ENCODE measurements at places on chromosomes 4 and X. TPM values are rescaled to one million over a fixed set of nuclear protein-coding genes. Genes with fewer than 3 reads are reported as not detected.

DNA sequence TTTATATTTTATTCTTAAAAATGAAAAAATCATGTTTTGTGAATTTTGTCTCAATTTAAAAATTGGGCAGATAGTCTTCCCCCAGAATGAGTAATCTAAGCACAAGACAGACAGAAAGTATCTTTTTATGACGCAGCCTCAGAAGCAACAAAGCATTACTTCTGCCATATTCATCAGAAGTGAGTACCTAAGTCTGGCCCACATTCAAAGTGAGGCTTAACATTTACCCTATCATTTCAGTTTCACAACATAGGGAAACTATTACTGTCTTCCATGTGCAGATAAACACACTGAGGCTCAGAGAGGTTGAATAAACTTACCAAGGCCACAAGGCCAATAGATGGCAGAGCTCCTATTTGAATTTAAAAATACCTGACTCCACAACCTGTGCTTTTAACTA is 4.4 kb upstream of the PRDX4 start:
- H3K27me3 ChIP-seq, result no peaks in the 10 kb centered on the region
- H3K4me1 ChIP-seq, result peaks cover 50% of the 10 kb centered on the region
- H3K27ac ChIP-seq, result peak overlapping the region; percentile 91

The DMP1 gene
- total RNA-seq, result not detected

- H3K4me3 ChIP-seq, result no peak overlapping the region
- peaks cover 29% of the 10 kb centered on the region for H3K27me3 ChIP-seq
- DNase-seq, result no peak
Measured at GRCh38 chr4:87971866-87972265, 3.6 kb upstream of the SPP1 start.

The DUX4 gene
- total RNA-seq, result not detected

- H3K4me3 ChIP-seq, result no peak overlapping the region
- H3K27me3 ChIP-seq, result no peaks in the 10 kb centered on the region
- H3K27ac ChIP-seq, result no peak overlapping the region
Measured at GRCh38 chr4:37757761-37758160, 68.7 kb upstream of the PGM2 start.

DNA sequence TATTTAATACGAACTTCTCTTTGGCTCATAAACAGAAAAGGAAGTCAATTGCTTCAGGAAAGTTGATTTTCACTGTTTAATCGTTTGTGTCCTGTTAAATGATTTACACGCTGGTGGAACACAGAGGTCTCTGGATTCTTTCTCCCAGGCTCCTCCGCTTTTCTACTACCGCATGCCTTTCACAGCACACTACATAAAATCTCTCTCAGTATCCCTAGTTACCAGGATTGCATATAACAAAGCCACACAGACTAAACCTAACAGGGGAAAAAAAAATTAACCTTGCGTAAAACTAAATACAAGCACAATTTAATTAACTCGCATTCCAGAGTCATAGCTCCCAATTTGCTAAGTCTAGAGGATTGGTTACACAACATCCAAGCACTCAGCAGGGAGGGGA is 133.9 kb downstream of the CORIN start:
- no peak for DNase-seq
- no peak overlapping the region for H3K27ac ChIP-seq
- no peaks in the 10 kb centered on the region for H3K4me1 ChIP-seq
- H3K27me3 ChIP-seq, result peaks cover 21% of the 10 kb centered on the region
- H3K36me3 ChIP-seq, result no peaks in the 10 kb centered on the region

DNA sequence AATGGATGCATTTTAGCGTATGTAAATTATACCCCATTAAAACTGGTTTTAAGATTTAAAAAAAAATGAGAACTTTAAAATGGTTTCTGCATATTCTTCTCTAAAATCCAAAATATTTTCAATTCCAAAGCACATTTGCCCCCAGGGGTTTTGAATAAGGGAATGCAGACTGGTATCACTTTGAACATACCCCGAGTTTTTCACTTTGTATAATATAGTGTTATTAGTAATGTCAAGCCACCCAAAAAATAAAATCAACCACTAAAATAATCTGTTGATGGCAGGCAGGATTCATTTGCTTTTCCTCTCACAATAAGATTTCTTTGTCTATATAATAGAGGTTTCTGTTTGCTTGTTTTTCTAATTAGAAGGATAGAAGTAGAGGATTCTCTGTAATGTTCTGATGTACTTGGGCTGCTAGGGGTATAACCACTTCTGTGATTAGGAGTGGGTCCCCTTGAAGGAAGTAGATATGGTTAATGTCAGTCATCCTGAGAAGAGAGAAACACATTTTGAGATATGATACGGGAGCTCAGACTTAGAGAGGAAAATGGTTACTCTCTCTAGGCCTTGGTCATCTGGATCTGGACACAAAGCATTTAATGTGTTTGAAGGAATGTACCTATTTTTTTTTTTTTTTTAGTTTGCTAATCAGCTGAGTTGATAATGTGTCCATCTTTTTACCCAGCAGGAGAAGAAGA is 9.3 kb upstream of the LIN54 start:
- no peak for DNase-seq
- H3K36me3 ChIP-seq, result no peaks in the 10 kb centered on the region
- no peak overlapping the region for H3K27ac ChIP-seq
- H3K4me3 ChIP-seq, result no peak overlapping the region

GRCh38 chr4:81455897-81456296 is 15.8 kb downstream of the RASGEF1B start:
- no peak overlapping the region for H3K27ac ChIP-seq
- peaks cover 26% of the 10 kb centered on the region for H3K36me3 ChIP-seq
- no peaks in the 10 kb centered on the region for H3K27me3 ChIP-seq
- no peak overlapping the region for H3K4me3 ChIP-seq
- H3K4me1 ChIP-seq, result peaks cover 26% of the 10 kb centered on the region
- DNase-seq, result no peak

The ADAM29 gene
- not detected for total RNA-seq

DNA sequence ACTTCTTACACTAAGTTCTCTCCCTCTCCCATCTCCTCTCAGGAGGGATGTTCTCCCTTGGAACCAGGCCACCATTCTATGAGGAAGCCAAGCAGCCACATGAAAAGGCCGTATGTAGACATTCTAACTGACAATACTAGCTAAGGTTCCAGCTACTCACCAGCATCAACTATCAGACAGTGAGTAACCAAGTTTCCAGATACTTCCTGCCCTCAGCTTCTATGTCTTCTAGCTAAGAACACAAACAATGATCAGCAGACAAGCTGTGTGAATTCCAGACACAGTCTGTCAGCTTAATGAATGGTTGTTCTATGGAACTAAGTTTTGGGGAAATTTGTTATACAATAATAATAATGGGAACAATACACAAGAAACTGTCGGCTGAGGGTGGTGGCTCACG is 50.8 kb downstream of the SMIM14 start:
- no peak for DNase-seq
- H3K27ac ChIP-seq, result no peak overlapping the region
- H3K4me1 ChIP-seq, result no peaks in the 10 kb centered on the region
- H3K27me3 ChIP-seq, result no peaks in the 10 kb centered on the region
- H3K4me3 ChIP-seq, result no peak overlapping the region
- no peaks in the 10 kb centered on the region for H3K36me3 ChIP-seq

- no peak for DNase-seq
- peak overlapping the region; percentile 29 for H3K27ac ChIP-seq
- H3K4me3 ChIP-seq, result no peak overlapping the region
- H3K4me1 ChIP-seq, result peaks cover 67% of the 10 kb centered on the region
Measured at GRCh38 chr4:40262077-40262528, 65.3 kb downstream of the RHOH start.

The CCNQ gene
- total RNA-seq, result 14.7 TPM

The RTL5 gene
- 0.14 TPM for total RNA-seq

GRCh38 chrX:110966839-110967238 is 129.2 kb upstream of the PAK3 start:
- H3K27ac ChIP-seq, result no peak overlapping the region
- DNase-seq, result no peak

The SLC10A6 gene
- total RNA-seq, result not detected

The C4orf51 gene
- not detected for total RNA-seq

The CDX4 gene
- not detected for total RNA-seq

GRCh38 chrX:39873117-39873516 is 224.6 kb downstream of the BCOR start:
- no peaks in the 10 kb centered on the region for H3K36me3 ChIP-seq
- peak overlapping the region; percentile 72 for H3K27ac ChIP-seq
- H3K4me1 ChIP-seq, result peaks cover 55% of the 10 kb centered on the region
- no peak overlapping the region for H3K4me3 ChIP-seq
- DNase-seq, result no peak

DNA sequence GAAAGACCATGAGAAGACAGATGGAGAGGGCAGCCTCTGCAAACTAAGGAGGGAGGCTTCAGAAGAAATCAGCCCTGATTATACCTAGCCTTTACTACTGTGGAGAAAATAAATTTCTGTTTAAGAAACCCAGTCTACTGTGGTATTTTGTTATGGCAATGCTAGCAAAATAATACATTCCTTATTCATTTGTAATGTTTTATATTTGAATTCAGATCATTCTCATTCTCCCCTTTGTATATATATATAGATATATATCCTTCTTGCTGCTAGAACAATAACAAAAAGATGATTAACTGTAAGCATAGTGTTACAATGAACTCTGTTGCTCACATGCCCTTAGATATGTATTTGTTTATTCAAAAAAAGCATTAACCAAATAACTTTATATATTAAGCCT is 22.5 kb downstream of the DMD start:
- DNase-seq, result no peak
- H3K27me3 ChIP-seq, result no peaks in the 10 kb centered on the region

The PRR32 gene
- total RNA-seq, result not detected

The EMD gene
- 75.9 TPM for total RNA-seq

DNA sequence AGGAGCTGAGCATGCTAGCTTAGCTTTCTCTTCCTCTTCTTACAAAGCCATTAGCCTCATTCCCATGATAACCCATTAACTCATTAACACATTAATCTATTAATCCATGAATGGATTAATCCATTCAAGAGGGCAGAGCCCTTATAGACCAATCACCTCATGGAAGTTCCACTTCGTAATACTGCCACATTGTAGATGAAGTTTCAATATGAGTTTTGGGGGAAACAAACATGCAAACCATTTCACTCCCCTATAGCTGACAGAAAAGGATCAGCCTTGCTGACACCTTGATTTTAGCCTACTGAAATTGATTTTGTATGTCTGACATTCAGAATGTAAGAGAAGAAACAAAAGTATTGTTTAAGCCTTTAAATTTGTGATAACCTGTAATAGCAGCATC is 251.8 kb upstream of the GALNTL6 start:
- H3K27me3 ChIP-seq, result no peaks in the 10 kb centered on the region
- H3K27ac ChIP-seq, result no peak overlapping the region
- no peak for DNase-seq
- H3K4me3 ChIP-seq, result no peak overlapping the region
- H3K4me1 ChIP-seq, result no peaks in the 10 kb centered on the region

- peak within 1 kb of the TSS; percentile 93 for H3K27ac ChIP-seq
- H3K27me3 ChIP-seq, result no peaks in the 10 kb centered on the region
- peaks cover 26% of the 10 kb centered on the region for H3K36me3 ChIP-seq
- DNase-seq, result peak; percentile 95
- H3K4me3 ChIP-seq, result peak within 1 kb of the TSS; percentile 97
Measured at GRCh38 chr4:37826295-37827029, at the start of gene PGM2. TSS of gene PGM2 (plus strand) at chr4:37826686. CDS start at chr4:37826733, 47 bp downstream.

The C4orf54 gene
- total RNA-seq, result not detected

The TCEAL2 gene
- total RNA-seq, result not detected

- no peak overlapping the region for H3K4me3 ChIP-seq
- no peak overlapping the region for H3K27ac ChIP-seq
- H3K4me1 ChIP-seq, result peaks cover 9% of the 10 kb centered on the region
- H3K27me3 ChIP-seq, result no peaks in the 10 kb centered on the region
- no peak for DNase-seq
Measured at GRCh38 chr4:128177498-128177897, 110.1 kb downstream of the PGRMC2 start.

DNA sequence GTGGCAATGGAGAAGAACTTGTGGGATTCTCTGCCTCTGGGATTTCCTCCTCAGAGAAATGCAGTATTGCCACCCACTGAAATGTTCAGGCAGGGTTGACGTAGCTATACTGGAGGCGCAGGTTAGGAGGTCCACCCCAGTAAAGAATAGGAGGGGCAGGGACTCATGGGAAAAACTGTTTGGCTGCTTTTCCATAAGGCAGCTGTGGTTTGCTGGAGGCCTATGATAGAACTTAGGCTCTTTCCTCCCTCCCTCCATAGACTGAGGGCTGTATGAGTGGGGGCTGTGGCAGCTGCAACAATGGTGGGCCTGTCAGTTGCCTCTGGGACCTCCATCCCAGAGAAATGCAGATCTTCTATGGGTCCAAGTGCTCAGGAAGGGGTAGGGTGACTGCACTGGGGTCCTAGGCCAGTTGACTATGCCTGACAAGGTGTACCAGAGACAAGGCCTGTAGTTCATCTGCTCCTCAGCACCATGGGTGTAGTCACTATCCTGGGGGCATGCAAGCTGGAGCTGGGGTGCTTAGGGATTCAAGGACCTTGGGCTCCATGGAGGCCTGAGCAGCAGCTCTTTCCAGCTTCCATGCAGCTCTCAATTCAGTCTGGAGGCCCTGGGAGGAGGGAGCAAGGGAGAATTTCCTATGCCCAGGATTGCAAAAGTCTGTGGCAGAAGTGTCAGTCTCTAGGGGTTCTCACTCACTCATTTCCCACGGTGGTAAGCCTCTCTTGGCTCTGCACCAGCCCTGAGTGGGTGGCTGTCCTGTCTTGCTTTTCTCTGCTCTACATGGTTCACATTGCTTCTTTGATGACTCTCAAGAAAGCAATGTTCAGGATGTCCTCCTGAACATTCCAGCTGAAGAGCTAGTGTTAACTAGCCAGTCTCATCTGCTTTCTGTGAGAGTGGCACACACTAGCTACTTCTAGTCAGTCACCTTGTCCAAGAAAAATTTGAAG is 353.0 kb downstream of the IDS start:
- no peak overlapping the region for H3K4me3 ChIP-seq
- H3K27me3 ChIP-seq, result no peaks in the 10 kb centered on the region
- H3K36me3 ChIP-seq, result no peaks in the 10 kb centered on the region
- peaks cover 2% of the 10 kb centered on the region for H3K4me1 ChIP-seq

GRCh38 chr4:94759767-94760211 is 2.0 kb downstream of the BMPR1B start:
- DNase-seq, result no peak
- no peak overlapping the region for H3K27ac ChIP-seq
- peaks cover 8% of the 10 kb centered on the region for H3K4me1 ChIP-seq
- H3K4me3 ChIP-seq, result no peak overlapping the region

DNA sequence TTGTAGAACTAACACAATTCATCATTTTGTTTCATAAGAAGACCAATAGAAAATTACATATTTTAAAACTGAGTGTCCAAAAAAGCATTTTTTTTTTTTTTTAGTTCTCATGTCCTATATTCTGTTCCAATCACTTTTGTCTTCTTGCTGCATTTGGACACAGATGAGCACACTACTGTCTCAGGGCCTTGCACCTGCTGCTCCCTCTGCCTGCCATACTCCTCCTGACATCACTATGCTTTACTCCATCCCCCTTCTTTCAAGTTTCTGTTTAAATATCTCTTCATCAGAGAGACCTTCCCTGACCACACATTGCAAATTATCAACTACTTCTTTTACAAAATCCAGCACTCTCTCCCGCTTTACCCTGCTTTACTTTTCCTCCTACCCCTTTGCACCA is 230.7 kb upstream of the GK2 start:
- H3K27ac ChIP-seq, result no peak overlapping the region
- H3K36me3 ChIP-seq, result no peaks in the 10 kb centered on the region
- no peak for DNase-seq

The TCEAL6 gene
- total RNA-seq, result not detected

Data from activated CD4-positive, alpha-beta T cell treated with anti-CD3 and anti-CD28 coated beads for 36 hours (primary cell).